ENCODE measurements at places on chromosomes 6 and 20.

DNA sequence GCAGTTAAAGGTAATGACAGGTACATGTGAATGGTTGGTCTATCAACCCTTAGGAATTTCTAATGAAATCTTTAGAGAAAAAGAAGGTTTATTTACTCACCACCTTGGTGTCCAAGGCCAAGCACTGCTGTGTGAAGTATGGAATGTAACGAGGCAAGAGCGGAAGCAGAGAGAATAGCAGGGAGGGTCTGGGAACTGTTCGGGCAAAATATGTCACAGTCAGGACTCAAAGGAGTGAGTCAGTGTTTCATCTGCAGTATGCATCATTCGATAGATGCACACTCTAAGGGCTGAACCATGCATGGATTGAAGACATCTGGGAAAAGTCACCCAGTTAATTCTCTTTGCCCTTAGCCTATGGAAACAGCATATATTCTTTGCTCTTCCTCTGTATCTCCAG, 33.2 kb downstream of the ADGRF5 start:
- no peak for DNase-seq

DNA sequence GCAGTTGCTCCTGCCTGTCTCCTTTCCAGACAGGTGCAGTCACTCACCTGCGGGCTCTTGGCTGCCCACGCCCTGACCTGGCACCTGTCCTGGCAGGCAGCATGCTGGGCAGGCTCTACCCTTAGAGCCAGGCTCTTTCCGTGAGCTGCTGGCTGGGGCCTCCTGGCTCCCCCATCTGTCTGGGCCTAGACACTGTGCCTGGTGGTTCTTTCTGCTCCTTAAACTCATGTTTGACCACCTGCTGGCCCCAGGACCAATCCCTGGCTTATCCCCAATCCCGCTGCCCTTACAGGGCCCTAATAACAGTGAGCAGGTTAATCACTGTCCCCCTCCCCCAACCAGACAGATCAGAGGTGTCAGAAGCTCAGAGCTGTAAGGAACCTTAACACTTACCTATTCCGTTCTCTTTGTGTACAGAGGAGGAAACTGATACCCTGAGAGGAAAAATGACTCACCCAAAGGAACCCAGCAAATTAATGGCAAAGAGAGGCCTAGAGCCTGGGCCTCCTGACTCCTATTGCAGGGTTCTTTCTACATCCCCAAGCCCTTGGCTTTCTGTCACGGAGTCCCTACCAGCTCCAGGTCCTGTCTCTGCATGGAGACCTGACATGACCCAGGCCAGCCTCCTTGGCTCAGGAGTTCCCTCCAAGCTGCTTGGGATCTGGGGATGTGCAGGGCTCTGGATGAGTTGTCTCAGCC, 54.7 kb downstream of the RAB44 start:
- no peak for DNase-seq

- DNase-seq, result no peak
Observed at GRCh38 chr6:87722540-87723169, 20.6 kb upstream of the AKIRIN2 start.

DNA sequence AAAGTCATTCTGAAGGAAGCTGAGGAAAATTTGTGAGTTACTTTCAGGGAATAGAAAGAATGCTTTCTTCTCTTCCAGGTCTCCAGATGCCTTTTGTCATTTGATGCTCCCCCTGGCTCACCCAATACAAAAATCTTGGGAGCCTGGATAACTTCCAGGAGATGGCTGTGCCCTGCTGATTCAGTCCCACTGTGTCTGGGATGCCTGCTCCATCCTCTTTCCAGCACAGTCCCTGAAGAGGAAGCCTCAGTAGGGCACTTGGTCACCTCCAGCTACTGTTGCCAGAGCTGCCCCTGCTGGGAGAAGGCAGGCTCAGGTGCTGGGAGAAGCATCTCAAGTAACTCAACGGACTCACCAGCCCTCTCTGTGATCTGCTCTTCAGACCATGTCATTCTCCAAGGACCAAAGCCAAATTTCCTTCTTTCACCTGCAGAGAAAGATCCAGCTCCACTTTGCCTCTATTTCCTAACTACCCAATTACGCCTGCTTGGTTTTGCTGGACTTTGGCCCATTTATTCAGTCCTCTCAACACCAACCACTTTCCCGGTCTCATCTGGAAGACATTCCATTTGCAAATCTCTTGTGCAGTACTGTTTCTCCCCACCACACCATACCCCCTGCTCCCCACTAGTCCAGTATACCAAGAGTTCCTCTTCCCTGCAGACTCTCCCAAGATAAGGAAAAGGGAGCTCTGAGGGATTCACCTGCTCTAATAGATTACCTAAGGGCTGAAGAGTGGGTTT, 53.3 kb downstream of the SLC23A2 start:
- DNase-seq, result no peak

DNA sequence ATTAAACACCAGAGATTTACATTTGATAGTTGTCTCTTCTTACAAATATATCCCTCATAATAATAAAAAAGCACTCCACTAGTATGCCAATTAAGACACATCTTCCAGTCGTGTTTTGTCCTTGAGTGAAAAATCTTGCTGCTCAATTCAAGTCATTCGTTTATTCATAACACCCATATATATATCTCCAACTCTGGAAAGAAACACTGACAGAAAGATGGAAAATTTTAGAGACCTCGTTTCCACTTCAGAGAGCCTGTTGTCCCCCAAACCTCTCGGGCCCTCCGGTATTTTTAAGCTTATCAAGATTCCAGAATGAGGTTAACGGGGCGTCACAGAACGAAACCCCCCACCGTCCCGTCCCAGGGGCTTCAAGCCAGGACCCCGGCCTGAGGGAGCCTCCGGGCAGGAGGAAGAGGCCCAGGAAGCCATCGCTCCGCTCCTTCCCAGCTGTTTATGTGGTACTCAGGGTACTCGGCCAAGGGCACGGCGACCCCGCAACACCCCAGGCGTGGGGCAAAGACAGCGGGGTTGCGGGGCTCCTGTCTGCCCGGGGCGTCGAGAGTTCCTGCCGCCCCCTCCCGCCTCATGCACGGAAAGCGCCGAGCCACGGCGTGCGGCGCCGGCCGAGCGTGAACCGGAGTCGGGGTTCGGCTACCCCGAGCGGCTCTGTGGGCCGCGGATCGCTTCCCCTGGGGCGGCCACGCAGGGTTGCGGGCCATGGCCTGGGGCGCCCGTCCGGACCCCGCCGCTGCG, 623 bp upstream of the SNX9 start:
- no peak for DNase-seq

Data from NCI-H1417 treated with DMSO at 0.1 percent for 48 hours (cell line).